ENCODE measurements at places on chromosomes 5 and 9. TPM values are rescaled to one million over a fixed set of nuclear protein-coding genes. Genes with fewer than 3 reads are reported as not detected.

GRCh38 chr5:23613566-23613965 is 106.2 kb downstream of the PRDM9 start:
- DNase-seq = no peak

DNA sequence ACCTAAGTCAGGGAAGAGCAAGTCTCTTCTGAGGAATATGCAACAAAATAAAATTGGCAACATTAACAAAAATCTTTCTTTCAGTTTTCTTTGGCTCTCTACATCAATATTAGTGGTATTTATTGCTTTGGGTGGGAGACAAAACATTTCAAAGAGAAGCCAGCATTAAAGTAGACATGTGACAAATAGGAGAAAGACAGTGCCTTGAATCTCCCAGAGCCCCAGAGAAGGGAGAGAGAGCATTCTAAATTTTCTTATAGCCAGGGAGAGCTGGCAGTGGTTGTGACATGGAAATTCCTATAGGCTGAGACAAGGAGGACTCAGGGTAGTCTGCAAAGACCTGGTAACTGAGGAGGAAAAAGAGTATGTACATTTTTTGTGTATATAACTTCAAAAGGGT is 79.4 kb upstream of the NREP start:
- DNase-seq = no peak

DNA sequence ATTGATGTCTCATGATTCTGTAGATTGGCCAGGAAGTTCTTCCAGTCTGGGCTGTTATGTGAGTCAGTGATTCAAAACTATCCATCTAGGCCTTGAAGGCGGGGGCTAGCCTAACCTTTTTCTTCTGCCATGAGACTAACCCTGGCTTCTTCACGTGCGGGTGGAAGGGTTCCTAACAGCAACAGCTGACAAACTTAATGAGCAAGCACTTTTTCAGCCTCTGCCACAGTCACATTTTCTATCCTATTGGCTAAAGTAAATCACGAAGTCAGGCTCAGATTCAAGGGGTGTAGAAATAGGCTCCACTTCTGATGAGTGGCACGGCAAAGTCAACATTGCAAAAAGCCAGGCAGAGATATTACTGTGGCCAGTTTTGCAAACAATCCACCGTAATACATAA is 68.4 kb downstream of the STK32A start:
- no peak for DNase-seq

- no peak for DNase-seq
These were observed 50.3 kb downstream of the MTAP start for GRCh38 chr9:21852754-21853153.

GRCh38 chr9:94472806-94473360 is 82.0 kb upstream of the PCAT7 start:
- DNase-seq = no peak

DNA sequence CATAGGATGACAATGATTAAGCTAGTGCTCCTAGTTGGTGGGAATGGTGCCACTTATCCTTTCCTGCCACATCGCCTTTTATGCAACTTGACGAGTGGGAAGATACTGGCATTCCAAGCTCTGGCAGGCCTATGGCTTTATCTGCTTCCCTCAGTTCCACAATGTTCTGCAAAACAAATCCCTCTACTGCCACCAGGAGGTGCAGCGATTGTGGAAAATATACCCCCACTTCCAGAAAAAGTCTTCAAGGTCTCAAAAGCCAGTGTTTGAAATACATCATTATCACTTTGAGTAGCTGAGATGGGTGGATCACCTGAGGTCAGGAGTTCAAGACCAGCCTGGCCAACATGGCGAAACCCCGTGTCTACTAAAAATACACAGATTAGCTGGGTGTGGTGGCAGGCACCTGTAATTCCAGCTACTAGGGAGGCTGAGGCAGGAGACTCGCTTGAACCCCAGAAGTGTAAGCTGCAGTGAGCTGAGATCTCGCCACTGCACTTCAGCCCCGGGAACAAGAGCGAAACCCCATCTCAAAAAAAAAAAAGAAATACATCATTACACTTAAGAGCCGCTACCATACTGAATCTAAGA is 3.4 kb downstream of the CLINT1 start:
- no peak for DNase-seq

- DNase-seq = no peak
These were observed 603.0 kb downstream of the RAB3C start for GRCh38 chr5:59185757-59186385.

DNA sequence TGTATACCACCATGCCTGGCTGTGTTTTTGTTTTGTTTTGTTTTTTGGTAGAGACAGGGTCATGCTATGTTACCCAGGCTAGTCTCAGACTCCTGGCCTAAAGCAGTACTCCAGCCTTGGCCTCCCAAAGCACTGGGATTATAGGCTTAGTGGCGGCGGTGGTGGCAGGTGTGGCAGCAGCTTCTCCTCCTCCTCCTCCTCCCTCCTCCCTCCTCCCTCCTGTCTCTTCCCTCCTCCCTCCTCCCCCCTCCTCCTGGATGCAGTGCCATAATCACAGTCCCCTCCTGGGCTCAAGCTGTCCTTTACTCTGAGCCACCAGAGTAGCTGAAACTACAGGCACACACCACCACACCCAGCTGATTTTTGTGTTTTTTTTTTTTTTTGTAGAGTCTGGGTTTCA is 71.2 kb downstream of the UHRF2 start:
- no peak for DNase-seq

DNA sequence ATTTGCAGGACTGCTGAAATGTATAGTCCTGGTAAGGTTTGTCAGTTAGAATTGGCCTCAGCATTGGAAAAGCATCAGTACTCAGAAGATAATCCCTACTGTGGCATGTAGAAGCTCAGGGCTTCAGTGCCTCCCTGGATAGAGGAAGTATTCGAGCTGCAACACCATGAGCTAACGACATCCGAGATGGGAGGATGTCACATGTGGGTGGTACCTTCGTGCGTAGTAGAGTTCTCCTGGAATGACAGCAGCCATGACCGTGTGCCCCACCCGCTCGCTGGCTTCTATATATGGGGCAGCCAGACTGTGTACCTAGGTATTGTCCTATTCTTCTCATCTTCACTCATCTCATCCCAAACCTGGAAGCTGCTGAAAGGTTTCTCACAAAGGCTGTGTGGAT is 345.8 kb upstream of the KLF9 start:
- DNase-seq = no peak

Gene AIF1L
- 0.48 TPM for total RNA-seq

Gene COL23A1
- total RNA-seq = 0.28 TPM

Gene SLC36A3
- total RNA-seq = not detected
